ENCODE measurements at places on chromosomes 3 and 15.
A peak's percentile ranks its signal among the peaks of the same experiment; 100 is the strongest.

DNA sequence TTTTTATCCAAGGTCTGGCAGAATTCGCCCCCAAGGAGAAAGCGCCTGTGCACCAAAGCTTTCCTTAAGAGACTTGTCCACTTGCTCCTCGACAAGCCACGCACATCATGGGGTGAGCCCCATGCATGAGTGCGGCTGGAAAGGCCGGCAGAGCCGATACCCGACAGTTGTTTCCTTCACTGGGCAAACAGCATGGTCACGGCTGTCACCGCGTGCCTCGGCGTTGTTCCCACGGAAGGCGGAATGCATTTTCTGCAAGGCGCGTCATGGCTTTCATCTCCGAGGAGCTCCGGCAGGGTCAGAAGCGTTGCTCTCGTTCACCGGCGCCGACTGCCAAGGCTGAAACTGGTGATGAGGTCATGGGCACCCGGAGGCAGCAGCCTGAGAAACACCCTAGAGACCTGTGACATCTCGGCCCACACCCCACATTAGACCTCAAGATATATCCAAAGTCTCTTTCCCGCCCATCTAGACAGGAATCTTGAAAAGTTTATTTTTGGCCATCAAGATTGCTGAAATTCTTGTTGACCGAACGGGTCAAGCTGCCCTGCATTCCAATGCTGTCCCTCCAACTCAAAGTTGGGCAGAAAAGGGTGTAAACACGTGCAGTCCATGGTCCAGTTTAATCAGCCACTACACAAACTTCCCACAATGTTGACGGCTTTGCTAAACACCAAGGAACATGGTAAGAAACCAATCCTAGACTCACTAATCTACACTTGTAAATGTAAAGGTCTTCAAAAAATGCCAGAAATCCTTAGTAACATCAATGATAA, 604 bp upstream of the TJP1 start:
- DNase-seq = no peak

DNA sequence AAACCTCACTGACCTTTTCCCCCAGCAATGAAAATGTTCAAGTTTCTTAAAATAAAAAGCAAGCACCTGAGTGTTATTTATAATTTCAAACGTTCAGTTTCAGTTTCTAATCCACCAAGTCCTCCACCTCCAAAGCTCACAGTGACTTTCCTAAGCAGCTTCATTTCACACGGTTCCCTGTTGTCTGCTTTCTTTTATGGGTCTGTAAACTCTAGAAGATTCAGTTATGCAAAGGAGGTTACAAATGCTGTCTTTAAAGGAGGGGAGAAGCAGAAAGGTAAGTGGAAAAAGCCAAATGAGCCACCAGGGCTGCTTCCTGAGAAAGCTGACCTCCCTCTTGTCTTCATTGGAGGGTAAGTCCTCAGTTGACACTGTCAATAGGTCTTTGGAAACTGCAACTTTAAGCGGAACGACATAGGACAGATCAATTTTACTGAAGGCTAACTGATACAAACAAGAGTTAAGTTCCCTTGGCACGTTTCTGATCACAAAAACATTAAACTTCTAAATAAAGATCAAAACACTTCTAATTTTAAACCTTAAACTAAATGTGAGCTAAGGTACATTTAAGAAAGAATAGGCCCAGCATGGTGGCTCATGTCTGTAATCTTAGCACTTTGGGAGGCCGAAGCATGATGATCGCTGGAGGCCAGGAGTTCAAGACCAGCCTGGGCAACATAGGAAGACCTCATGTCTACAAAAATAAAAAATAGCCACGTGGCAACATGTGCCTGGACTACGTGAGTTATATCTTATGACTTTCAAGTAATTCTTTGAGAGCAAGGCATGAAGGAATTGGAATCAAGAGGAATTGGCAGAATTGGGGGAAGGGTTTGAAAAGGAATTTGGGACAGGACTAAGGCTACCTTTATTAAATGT, 151.9 kb upstream of the UBE2E1 start:
- DNase-seq = no peak

GRCh38 chr15:69573815-69574475, 121.3 kb downstream of the RPLP1 start:
- DNase-seq = no peak

- DNase-seq = peak; percentile 4
These were observed 24.9 kb downstream of the VPS13C start for GRCh38 chr15:62035256-62035924.

DNA sequence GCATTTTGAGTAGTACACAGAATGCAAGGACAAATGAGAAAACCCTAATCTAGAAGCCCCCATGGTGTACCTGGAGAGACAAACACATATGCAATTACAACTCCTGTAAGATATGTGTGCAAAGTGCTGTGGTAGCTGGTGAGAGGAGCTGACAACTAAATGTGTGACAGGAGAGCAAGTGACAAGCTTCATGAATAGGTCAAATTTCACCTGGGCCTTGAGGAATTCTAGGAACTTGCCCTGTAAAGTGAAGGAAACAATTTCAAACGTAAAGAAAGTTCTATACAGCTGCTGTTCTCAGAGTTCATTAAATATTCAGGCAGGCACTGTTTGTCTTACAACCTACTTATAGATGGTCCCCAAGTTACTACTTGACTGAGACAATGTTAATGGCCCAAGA, 437.0 kb downstream of the TUSC7 start:
- DNase-seq = no peak

GRCh38 chr3:178690571-178690970, 154.3 kb downstream of the KCNMB2 start:
- DNase-seq = peak; percentile 6

DNA sequence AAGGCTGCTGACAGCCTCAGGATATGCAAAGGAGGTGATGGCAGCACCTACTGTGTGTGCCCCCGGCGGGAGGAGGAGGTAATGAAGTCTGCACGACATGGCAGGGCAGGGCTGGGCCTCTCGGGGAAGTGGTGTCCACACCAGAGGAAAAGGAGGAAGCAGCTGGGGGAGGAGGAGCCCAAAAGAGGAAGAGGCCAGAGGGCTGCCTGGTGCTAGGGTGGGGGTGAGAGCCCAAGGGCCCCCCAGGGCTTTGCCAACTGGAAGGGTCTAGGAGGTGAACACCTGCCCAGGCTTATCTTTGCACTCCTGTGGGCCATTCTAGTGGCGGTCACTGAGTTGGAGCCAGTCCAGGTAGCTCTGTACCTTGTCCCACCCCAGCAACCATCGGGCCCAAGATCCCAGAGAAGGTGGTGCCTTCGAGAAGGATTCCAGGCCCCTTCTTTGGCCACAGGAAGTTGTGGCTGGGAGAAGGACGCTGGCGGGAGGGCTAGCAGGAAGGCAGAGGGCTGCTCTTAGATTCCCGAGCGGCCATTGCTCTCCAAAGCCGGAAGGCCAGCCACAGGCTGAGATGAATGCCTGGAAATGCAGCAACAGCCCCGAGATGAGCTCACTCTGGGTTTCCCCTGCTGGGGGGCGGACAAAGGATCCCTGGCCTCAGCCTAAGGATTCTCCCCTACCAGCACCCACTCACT, 7.0 kb downstream of the GNAI2 start:
- DNase-seq = no peak

- no peak for DNase-seq
These were observed 105.3 kb upstream of the RNU6-1 start for GRCh38 chr15:67945131-67945530.

GRCh38 chr3:110623571-110623970, 448.0 kb upstream of the NECTIN3 start:
- DNase-seq = no peak

DNA sequence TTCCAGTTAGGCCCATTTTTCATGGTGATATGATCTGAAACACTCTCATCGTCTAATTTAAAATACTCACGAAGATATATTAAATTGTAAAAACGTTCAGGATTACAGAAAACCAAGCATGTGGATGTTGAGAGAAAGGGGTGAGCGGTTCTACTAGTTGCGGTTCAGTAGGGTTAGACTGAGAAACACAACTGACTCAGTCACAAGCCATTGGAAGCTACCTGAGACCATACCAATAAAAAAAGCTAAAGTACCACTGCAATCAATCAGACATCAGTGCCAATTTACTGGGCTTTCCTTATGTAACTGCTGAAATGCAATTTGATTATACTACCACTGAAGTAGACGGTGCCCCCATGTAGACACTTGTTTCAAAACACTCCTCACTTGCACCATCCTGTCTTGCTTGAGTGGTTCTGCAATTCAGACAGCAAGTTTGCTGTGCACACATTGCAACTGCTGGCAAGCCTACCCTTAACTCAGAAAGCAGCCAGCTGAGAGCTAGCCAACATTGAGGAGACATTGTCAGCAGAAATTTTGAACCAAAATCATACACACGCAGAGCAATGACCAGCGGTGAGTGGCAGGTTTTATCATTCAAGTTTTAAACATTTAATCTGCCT, 368.7 kb upstream of the ARHGEF26 start:
- DNase-seq = no peak

- DNase-seq = no peak
These were observed 106.3 kb upstream of the ALCAM start for GRCh38 chr3:105260385-105260784.

- no peak for DNase-seq
These were observed 143.3 kb upstream of the SLCO3A1 start for GRCh38 chr15:91710080-91710698.

- DNase-seq = peak; percentile 59
These were observed 374.2 kb downstream of the PLCL2 start for GRCh38 chr3:17258823-17259436.

GRCh38 chr3:156725682-156726081, 51.3 kb downstream of the TIPARP start:
- DNase-seq = no peak

GRCh38 chr3:57226176-57226575, 1.4 kb upstream of the APPL1 start:
- DNase-seq = no peak

DNA sequence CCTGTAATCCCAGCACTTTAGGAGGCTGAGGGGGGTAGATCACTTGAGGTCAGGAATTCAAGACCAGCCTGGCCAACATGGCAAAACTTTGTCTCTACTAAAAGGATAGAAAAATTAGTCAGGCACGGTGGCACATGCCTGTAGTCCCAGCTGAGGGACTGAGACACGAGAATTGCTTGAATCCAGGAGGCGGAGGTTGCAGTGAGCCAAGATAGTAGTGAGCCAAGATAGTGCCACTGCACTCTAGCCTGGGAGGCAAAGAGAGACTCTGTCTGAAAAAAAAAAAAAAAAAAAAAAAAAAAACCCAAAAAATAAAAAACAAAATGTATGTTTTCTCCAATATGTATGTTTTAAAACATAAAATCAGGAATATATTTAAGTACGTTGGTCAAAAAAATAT, 16.3 kb downstream of the TARS3 start:
- no peak for DNase-seq

DNA sequence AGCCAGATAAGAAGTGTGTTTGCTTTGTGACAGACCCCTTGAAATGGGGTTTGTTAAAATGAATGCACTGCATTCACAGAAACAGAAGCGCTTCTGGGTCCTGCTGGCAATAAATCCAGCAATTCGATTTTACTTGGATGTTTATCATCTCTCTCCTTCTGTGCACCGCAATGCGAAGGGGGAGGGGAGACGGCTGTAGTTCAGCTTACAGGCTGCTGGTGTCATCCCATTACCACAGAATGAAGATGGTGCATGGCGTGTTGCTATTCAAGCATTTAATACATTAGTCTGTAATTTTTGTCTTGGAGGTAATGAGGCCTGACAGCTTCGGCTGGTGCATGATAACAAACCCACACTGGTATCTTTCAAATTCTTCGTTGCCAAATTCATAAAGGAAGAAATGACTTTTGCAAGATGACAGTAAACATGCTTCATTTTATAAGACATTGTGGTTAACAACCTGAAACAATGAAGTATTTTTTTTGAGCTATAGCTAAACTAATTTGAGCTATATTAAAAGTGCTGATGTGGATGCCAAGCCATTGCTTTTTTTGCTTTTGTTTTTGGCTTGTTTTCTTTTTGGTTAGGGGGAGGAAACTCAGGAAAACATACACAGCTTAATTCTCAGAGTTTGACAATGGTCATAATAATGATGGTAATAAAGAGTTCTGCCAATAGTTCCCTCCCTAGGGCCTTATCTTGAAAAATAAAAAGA, 418.3 kb downstream of the OTOL1 start:
- DNase-seq = peak; percentile 50

DNA sequence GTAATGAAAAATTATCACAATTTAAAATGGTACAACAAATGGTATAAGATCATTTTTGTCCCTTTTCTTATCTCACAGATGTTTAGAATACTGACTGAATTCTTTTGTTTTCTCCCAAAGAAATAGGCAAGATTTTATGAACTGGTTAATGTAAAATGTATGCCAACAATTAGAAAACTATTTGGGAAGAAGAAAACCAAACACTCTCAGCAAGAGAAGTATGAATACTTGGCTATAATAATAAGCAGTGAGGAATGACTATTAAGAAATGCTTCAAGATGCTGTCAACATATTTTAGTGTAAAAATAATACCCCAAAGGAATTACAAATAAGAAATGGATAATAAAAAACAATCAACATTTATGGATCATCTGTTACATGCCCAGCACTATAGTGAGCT, 18.5 kb downstream of the SHQ1 start:
- no peak for DNase-seq

All from SJCRH30 (cell line).